Mammary epithelial cell (primary cell): ENCODE measurements at places on chromosomes 3 and 15.

DNA sequence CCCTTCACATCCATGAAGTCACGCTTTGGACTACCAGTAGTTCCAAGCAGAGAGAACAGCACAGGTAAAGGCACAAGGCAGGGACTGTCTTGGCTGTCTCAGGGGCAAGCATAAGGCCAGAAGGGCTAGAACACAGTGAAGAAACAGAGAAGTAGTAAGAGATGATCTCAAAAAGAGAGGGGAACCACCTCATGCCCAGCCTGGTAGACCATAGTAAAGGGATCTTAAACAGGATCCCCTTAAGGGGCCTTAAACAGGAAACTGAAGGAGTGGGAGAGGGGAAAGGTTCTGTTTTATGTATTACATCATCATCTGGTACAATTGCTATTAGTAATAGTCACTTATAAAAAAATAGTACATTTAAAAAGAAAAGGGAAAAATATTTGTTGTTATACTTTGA is 25.8 kb downstream of the P2RY1 start:
- DNase-seq, result no peak

DNA sequence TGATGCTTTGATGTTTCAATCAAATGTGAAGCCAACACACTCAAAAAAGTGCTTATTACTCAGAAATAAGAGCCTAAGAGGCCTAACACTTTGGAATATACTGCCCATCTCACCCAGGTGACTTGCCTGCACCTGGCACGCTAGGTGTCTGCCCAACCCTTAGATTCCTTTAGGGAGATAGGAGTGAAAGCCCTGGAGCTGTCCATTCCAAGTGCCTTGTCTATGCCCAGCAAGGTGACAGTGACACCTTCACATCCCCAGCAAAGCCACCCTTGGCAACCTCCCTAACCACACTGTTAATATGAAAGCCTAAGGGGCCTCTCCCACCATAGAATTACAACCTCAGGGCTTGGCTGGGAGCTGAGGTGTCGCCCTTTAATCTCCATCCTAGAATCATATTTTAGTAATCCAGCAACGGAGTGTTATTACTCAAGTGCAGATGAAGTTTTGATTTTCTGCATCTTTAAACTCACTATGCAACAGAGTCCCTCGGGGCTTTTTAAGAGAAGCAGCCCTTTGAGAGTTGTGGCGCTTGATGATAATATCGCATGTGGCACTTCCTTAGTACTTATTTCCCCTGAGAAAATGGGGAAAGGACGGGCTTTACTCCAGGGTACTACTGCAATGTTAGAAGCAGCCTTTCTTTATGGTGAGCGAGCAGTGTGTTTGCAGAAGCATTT is 24.8 kb downstream of the ATP10A start:
- DNase-seq, result no peak

- peak; percentile 85 for DNase-seq
Measured at GRCh38 chr15:39198044-39199000, 382.6 kb upstream of the THBS1 start.

GRCh38 chr15:54836052-54836795 is 360.5 kb downstream of the RSL24D1 start:
- no peak for DNase-seq

GRCh38 chr3:162699291-162699690 is 1202.7 kb downstream of the OTOL1 start:
- no peak for DNase-seq

GRCh38 chr15:31372635-31373091 is 46.0 kb downstream of the KLF13 start:
- peak; percentile 76 for DNase-seq

DNA sequence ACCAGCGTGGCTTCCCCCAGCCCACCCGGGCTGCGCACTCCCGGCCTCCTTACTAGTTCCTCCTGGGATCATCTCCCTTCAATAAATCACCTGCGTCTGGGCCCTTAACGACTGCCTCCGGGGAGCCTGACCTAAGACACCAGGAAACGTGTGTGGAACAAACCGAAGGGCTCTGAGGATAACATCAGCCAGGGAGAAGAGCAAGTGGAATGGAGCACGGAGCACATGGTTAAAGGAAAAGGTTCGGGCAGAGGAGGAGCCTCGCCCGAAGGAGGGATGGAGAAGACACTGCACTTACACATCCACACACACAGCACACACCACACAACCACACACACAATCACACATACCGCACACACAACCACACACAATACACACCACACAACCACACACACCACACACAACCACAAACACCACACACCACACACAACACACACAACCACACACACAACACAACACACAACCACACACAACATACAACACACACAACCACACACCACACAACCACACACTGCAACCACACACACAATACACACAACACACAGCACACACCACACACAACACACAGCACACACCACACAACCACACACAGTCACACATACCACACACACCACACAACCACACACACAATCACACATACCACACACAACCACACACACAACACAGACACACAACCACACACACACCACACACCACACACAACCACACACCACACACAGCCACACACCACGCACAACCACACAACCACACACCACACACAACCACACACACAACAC is 24.7 kb downstream of the CPN2 start:
- DNase-seq, result peak; percentile 29

GRCh38 chr3:11554236-11554610 is 89.5 kb downstream of the VGLL4 start:
- DNase-seq, result no peak

DNA sequence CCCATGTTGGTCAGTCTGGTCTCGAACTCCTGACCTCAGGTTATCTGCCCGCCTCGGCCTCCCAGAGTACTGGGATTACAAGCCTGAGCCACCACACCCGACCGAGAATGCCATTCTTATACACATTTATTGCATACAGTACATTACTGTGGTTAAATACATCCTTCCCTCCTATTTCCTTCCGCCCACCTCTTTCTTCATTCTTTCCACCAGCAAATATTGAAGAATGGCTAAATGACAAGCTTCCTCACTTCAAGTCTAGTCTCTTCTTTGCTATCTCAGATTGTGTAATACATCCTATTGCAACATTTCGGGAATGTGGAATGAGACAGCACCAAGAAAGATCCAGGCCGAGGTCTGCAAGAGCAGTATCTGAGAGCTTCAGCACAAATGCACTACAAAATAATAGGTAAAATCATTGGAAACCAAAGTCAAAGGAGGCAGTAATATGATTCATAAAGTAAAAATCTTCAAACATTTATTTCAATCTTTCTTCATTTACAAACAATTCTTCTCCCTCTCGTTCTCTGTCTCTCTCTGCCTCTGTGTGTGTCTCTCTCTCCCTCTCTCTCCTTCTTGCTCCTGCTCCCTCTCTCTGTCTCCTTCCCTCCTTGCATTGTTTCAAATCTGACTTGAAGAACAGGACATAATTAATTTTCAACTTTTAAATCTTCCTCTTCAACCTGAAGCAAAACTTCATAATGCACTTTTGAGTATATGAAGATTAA is 94.7 kb upstream of the TGFBR2 start:
- peak; percentile 97 for DNase-seq

DNA sequence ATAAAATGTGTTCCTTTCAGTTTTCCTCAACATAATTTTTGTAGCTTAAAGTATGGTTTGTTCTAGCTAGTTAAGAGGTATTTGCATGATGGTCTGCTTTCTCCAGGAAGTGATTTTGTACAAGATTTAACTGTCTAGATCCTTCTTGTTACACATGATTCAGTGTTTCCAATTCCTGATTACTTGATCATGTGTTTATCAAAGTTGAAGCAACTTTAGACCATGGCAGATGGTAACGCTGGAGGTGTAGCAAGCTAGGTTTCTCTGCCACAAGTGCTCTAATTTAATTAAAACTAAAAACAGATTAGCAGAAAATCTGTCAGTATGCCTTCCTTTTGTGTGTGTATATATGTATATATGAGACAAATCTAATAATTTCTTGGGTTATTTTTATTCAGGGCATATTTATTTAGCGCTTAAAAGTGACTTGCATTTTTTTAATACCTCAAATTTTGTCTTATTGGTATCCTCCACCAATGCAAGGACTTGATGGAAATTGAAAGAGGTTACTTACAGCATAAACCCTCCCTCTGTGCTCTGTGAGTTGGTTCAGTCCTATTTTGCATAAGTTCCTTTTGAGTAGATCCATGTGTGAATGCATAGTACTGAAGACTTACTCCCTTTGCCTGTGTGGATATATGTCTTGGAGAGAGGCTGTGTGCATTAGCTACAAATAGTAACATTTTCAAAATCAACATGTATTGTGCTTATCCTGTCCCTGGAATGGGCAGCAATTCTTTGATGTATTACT is 157.3 kb upstream of the CGNL1 start:
- peak; percentile 15 for DNase-seq

DNA sequence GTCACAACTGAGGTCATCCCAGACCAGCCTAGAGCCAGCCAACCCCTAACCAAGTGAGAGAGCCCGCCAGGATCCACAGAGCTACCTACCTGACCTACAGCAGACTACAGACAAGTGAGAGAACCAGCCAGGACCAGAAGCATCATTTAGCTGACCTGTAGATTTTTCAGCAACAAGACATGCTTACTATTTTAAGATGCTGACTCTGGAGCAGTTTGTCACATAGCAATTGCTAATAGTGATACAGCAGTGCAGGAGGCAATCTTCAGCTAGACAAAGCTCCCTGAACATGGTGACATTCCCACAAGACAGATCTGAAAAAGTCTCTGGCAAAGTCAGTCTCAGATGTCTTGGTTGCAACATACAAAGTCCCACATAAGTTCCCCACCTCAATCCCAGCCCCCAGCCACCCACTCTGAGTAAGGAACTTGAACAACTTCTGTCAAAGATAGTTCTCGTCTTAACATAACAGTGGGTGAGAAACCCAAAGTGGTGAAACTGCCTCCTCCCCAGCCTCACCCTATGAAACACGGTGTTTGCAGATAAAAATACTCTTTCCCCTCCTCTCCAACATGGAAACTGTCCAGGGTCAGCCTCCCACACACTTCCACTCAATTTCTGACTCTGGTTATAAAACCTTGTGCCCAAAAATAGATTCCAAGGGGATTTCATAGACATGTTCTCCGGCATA is 120.3 kb upstream of the SLC6A11 start:
- no peak for DNase-seq

DNA sequence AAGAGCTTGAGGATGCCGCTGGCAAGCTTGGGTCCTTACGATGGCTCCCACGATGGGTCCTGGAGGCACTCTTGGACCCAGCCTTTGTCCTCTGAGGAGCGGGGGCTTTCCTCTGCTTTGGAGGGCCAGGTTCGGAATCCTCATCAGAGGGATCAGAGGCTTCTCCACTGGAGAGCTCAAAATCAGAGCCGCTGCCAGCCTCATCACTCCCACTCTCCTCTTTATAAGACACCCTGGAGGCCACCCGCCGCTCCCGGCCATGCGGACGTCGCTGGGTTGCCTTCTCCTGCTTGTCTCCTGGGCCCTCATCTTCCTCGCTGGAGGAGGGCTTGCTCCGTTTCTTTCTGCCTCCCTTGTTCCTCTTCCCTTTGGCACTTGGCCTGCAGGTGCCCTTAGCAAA is 20.0 kb downstream of the XPC start:
- DNase-seq, result no peak

GRCh38 chr15:31365032-31365654 is 38.5 kb downstream of the KLF13 start:
- DNase-seq, result no peak

- peak; percentile 35 for DNase-seq
Measured at GRCh38 chr15:89893027-89893426, 767 bp downstream of the AP3S2 start.

- DNase-seq, result peak; percentile 39
Measured at GRCh38 chr15:43187544-43188155, 2.4 kb downstream of the CCNDBP1 start.

- no peak for DNase-seq
Measured at GRCh38 chr3:170367797-170368196, 10.3 kb downstream of the SKIL start.

- no peak for DNase-seq
Measured at GRCh38 chr3:141849056-141849815, 27.2 kb upstream of the ATP1B3 start.

- peak; percentile 6 for DNase-seq
Measured at GRCh38 chr15:94110476-94111130, 120.8 kb upstream of the MCTP2 start.

DNA sequence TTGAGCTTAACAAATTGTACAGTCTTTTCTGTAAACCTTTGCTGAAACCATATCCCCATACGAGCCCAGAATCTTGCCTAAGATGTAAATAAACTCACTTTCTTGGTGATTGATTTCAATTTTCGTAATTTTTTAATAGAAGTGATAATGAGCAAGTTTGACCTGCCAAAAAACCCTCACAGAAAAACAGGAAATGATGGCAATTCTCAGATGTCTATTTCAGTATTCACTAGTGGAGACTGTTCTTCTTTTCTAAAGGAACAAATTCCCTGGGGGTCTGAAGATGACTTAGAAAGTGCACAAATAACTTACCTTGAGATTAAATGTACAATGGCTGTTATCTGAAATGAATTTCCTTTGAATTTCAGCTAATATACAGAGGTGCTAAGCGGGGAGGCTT is 116.5 kb upstream of the CMC1 start:
- no peak for DNase-seq

DNA sequence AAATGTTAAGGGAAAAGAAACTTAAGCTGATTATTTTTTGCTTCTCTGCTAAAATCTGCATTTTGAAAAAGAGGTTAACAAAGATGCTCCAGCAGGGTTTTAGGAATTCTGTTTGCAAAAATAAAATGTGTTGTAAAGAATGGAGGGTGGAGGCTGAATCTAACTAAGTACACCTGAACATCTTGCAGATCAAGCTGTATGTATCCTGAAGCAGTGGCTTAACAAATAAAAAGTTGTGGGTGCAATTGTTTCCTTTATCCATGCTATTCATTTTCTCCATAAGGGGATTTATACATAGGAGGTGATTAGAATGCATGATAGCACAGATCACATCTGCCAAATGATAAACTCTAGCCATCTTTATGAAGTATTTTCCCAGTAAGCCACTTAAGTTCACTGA is 466.3 kb downstream of the ERC2 start:
- DNase-seq, result no peak

DNA sequence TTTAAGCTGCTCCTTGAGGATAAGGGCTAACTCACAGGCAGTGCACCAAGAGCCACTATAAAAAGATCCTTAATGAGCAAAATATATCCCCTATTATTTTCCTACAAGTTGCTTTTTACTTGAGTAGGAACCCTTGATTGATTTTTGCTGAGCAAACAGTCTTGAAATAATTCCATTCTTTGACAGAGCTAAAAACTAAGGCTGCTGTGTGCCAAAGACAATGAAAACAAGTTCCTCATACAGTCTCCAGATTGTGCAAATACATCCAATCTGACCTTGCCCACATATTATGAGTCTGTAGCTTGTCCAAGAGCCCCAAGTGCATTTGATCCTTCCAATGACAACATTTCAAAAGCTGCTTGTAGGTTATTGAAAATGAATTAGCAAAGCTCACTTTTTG is 15.0 kb downstream of the PRKAR2A start:
- no peak for DNase-seq
